Activated T-helper 1 cell treated with anti-CD3 and anti-CD28 coated beads, Interleukin-12 subunit alpha, Interleukin-12 subunit beta, Interleukin-2, Interleukin-4 antibody, amounts not matched to agents 30 ng/mL and 10 ng/mL and 1 ng/mL, durations not matched to agents 14 hours and 24 hours and 36 hours (primary cell): ENCODE measurements at places on chromosomes 3 and 15.

GRCh38 chr3:169383770-169384169 lies 279.7 kb downstream of the MECOM start:
- no peak for DNase-seq
- no peak overlapping the region for H3K4me3 ChIP-seq
- H3K4me1 ChIP-seq, result no peaks in the 10 kb centered on the region
- H3K27me3 ChIP-seq, result peaks cover 5% of the 10 kb centered on the region

GRCh38 chr3:191391861-191392808 lies 61.8 kb upstream of the UTS2B start:
- H3K27ac ChIP-seq, result no peak overlapping the region
- no peaks in the 10 kb centered on the region for H3K4me1 ChIP-seq
- no peaks in the 10 kb centered on the region for H3K27me3 ChIP-seq
- no peak overlapping the region for H3K4me3 ChIP-seq

- H3K4me1 ChIP-seq, result peaks cover 67% of the 10 kb centered on the region
- H3K27me3 ChIP-seq, result no peaks in the 10 kb centered on the region
- peak overlapping the region; percentile 61 for H3K4me3 ChIP-seq
These were observed 52.4 kb downstream of the TBL1XR1 start for GRCh38 chr3:177144922-177145321.

GRCh38 chr3:160008961-160009360 lies 20.3 kb downstream of the IL12A start:
- peaks cover 58% of the 10 kb centered on the region for H3K4me1 ChIP-seq
- H3K36me3 ChIP-seq, result no peaks in the 10 kb centered on the region
- no peak overlapping the region for H3K4me3 ChIP-seq
- no peak overlapping the region for H3K27ac ChIP-seq
- no peak for DNase-seq
- H3K27me3 ChIP-seq, result no peaks in the 10 kb centered on the region

- no peaks in the 10 kb centered on the region for H3K4me1 ChIP-seq
- DNase-seq, result no peak
- H3K27me3 ChIP-seq, result peaks cover 2% of the 10 kb centered on the region
- no peak overlapping the region for H3K4me3 ChIP-seq
These were observed 14.4 kb upstream of the CMTM8 start for GRCh38 chr3:32224016-32224516.

- H3K4me1 ChIP-seq, result no peaks in the 10 kb centered on the region
- peaks cover 8% of the 10 kb centered on the region for H3K27me3 ChIP-seq
- no peaks in the 10 kb centered on the region for H3K36me3 ChIP-seq
- no peak overlapping the region for H3K4me3 ChIP-seq
These were observed 79.1 kb upstream of the ABI3BP start for GRCh38 chr3:101072300-101072699.

- peaks cover 9% of the 10 kb centered on the region for H3K27me3 ChIP-seq
- no peak overlapping the region for H3K27ac ChIP-seq
- H3K4me1 ChIP-seq, result no peaks in the 10 kb centered on the region
- no peaks in the 10 kb centered on the region for H3K36me3 ChIP-seq
- H3K4me3 ChIP-seq, result no peak overlapping the region
- DNase-seq, result no peak
These were observed 10.2 kb upstream of the DLL4 start for GRCh38 chr15:40918799-40919392.
